ENCODE measurements at places on chromosomes 16 and 17.

DNA sequence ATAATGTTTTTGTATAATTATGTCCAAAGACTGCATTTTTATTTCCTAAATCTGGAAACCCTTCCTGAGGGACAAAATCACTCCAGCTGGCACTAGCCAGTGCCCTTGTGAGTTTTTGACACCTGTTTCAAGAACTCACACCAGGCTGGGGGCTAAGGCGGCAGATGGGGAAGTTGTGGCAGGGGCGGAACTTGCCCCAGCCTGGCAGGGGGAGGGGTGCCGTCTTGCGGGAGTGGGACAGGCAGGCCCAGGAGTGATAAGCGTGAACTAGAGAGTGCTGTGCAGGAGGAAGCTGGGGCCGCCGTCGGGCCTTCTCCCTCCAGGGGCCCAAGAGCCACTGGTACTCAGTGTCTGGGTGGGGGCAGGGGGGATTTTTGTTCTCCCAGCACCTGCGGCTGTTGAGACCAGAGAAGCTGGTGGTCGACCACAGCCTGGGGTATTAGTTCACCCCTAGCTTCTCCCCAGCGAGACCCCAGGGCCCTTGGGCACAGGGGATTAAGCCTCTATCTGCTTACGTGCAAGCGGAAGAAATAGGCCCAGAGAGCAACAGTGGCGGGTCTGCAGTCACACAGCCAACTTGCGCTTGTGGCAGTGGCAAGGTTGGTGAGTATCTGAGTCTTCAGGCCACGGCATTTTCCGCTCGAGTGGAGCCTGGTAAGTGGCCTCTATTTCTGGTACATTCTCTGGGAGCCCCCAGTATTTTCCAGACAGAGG lies 40.2 kb upstream of the PLCG2 start:
- DNase-seq, result no peak

DNA sequence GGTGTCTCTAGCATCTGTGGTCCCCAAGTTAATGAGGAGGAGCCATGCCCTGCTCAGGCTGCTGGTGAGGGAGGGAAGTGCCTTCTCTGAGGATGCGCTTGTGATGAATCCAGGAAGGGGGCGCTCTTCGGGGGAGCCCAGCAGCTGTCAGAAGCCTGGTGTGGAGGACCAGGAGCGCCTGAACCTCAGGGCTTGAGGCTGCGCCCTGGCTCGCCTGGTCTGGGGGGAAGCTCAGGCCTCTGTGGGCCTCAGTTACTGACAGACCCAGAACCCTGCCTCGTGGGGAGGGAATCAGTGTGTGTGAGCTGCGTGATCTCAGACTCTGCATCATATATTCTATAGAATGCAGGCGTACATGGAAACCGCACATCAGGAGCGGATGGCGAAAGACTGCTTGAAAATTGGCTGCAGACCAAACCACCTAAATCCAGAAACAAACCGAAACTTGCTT lies 126.1 kb downstream of the SEC14L1 start:
- no peak for DNase-seq

- DNase-seq, result no peak
Observed at GRCh38 chr17:57438066-57438731, 181.9 kb downstream of the MSI2 start.

DNA sequence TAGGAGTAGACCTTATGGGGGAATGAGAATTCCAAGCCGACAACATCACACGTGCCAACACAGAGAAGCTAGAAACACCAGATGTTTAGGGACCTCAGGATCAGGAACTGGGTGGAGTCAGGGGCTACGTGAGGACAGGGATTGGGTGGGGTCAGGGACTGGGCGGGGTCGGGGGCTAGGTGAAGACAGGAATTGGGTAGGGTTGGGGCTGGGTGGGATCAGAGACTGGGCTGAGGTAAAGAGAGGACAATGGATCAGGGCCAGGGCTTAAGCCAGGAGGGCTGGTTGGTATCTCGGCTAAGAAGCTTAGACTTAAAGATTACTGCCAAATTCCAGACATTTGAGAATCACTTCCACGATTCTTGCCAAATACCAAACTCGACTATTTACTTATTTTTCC lies 11.6 kb downstream of the TEKT5 start:
- DNase-seq, result no peak

DNA sequence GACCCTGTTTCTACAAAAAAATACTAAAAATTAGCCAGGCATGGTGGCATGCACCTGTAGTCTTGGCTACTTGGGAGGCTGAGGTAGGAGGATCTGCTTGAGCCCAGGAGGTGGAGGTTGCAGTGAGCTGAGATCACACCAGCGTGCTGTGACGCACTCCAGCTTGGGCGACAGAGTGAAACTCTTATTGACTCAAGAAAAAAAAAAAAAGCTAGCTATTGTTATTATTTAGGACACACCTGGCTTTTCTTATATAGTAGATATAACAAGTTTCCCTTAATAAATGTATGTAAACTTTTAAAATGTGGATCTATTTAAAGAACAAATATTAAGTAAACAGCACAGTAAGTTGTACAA lies 1.8 kb downstream of the RABEP2 start:
- no peak for DNase-seq
